ENCODE measurements at places on chromosomes 6 and 20. TPM values are rescaled to one million over a fixed set of nuclear protein-coding genes. Genes with fewer than 3 reads are reported as not detected.

Gene VNN1
- total RNA-seq = 1.1 TPM

DNA sequence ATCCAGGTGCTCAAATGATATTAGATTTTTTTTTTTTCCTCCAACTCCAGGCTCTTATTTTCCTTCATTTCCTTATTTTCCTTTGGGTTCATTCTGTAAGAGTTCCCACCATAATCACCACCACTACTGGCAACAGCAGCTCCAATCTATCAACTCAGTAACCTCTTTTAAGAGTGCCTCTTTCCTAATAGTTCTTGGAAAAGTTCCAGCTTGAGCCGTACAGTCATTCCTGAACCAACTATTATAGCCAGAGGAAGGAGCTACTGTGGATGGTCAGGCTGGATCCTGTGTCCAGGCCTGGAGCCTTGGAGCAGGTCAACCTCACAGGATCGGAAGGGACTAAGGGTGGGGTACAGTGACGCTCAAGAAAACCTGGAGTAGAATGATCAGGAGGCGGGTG, 4.2 kb upstream of the ANGPT4 start:
- no peaks in the 10 kb centered on the region for H3K36me3 ChIP-seq
- no peak overlapping the region for H3K27ac ChIP-seq
- H3K4me3 ChIP-seq = no peak overlapping the region
- no peaks in the 10 kb centered on the region for H3K4me1 ChIP-seq

Gene PDYN
- not detected for total RNA-seq

DNA sequence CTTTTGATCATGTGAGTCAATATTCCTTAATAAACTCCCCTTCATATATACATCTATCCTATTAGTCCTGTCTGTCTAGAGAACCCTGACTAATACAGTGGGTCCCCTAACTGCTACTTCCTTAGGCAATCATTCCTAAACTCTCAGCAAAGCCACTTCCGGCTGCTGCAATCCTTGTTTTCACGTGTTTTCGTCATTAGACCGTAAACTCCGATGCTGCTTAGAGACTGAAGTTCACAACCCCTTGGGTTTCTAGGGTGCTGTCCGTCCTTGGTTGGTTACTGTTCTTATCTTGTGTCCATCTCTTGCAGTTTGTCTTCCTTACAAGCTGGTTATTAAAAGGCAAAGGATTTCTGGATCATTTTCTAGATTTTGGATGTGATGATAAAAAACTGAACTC, 106.4 kb downstream of the GMPR start:
- H3K27me3 ChIP-seq = no peaks in the 10 kb centered on the region
- H3K27ac ChIP-seq = peak overlapping the region; percentile 79
- H3K36me3 ChIP-seq = no peaks in the 10 kb centered on the region

DNA sequence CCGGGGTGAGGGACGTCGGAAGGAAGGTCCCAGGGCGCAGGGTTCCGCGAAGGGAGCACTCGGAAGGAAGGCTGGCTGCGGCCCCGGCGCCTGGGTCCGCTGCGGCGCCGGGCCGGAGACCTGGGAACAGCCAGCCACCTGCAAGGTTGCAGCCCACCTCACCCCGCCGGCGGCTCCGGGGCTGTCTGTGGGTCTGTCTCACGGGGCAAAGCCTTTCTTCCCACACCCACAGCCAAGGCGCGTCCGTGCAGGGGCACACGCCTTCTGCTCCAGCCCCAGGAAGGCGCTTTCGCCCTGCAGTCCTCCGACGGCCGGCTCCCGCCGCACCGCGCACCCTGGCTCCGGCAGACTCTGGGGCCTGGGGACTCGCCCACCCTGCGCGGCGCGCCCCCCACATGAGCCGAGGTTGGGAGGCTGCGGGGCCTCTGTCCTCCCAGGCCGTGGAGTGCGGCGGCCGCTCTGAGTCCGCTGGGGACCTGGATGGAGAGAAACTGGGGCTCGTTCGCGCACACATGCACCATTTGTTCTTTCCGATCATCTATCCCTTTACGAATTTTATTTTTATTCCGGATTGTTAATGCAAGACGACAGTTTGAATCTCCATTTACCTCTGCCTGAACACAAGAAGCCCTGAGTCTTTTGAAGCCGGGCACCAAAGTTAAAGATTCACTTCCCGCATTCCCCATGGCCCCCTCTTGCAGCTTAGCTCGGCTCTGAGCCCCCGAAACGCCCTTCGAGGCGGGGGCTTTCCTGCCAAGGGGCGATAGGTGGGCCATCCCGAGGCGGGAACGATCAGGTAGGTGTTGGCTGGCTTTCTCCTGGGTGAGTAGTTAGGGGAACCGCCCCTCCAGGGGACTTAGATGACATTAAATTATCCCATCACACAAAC, 4.5 kb upstream of the FOXC1 start:
- peaks cover 60% of the 10 kb centered on the region for H3K4me1 ChIP-seq
- no peak overlapping the region for H3K27ac ChIP-seq
- peaks cover 98% of the 10 kb centered on the region for H3K27me3 ChIP-seq

DNA sequence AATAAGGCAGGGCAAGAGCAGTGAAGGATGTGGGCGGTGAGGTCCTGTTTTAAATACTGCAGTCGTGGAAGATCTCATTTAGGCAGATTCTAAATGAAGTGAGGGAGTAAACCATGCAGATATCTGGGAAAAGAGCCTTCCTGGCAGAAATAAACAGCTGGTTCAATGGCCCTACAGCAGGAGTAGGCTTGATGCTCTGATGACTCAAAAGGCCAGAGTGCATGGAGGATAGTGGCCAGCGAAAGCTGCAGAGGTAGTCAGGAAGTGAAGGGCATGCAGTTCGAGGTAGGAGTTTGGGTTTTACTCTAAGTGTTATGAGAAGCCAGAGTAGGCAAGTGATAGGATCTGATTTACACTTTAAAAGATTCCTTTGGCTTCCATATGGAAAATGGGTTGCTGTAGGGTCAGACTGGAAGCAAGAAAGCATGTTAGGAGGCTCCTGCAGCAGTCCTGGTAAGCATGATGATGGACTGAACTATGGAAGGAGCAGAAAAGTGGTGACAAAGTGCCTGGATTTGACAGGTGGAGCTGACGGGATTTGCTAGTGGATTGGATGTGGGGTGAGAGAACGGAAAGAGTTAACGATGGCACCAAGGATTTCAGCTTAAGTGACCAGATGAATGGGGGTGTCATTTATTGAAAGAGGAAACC, 150.0 kb downstream of the GJA10 start:
- no peak for DNase-seq
- no peak overlapping the region for H3K4me3 ChIP-seq
- no peaks in the 10 kb centered on the region for H3K36me3 ChIP-seq

Gene PTCHD4
- not detected for total RNA-seq

DNA sequence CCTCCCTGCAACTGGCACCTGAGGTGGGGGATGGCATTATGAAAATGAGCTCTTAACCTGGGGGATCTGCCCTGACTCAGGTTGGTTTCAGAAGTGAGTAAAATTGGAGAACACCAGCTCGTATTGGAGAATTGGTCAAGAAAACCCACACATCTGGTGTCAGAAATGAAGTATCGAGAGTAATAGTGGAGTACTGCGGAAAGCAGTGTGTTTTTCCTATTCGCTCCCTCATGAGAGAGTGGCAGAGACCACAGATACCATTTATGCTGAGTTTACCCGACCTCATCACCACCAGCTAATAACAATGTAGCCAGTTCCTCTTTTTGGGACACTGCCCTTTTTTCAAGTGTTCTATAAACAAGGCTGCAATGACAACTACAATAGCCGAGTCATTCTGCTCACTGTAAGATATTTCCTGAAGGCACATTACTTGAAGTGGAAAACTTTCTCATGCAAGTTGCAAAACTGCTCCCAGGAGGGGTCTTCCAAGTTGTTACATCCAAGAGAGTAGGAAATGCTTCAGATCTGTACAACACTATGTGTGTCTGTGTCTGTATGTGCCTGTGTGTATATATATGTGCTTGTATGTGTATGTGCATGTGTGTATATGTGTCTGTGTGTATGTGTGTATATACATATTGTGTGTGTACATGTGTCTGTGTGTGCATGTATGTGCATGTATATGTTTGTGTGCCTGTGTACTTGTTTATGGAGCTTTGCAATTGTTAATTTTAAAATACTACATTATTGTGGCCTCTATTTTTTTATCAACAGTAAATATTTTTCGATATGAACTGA, 106.0 kb upstream of the CST7 start:
- no peak for DNase-seq
- H3K27me3 ChIP-seq = no peaks in the 10 kb centered on the region
- no peaks in the 10 kb centered on the region for H3K4me1 ChIP-seq

- no peak for DNase-seq
- H3K36me3 ChIP-seq = no peaks in the 10 kb centered on the region
- no peaks in the 10 kb centered on the region for H3K27me3 ChIP-seq
- H3K4me1 ChIP-seq = no peaks in the 10 kb centered on the region
- H3K27ac ChIP-seq = no peak overlapping the region
- H3K4me3 ChIP-seq = no peak overlapping the region
Measured at GRCh38 chr20:35963878-35964277, 4.5 kb upstream of the CNBD2 start.

- no peak overlapping the region for H3K27ac ChIP-seq
- DNase-seq = no peak
- H3K4me3 ChIP-seq = no peak overlapping the region
- no peaks in the 10 kb centered on the region for H3K36me3 ChIP-seq
Measured at GRCh38 chr6:14108571-14109410, 8.8 kb upstream of the CD83 start.

Gene TMEM14C
- total RNA-seq = 91.0 TPM

DNA sequence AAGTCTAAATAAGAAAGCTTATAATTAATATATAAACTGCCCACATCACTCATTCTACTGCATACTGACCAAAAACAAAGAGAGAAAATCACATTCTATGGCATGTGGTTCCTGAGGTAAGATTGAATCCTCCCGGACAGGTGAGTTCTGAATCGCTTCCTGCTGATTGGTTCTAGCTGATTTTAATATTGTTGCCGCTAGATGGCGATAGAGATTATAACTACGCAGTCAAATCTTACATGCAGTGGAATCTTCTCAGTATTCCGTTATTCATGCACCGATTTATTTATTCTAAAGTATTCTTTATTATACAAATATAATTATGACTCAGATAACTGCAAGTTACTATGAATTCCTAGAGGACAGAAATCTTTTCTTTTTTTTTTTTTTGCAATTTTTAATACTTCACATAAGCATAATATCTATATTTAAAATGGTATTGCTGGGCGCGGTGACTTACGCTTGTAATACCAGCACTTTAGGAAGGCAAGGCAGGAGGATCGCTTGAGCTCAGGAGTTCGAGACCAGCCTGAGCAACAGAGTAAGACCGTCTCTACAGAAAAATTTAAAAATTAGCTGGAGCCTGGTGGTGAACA, 24.2 kb upstream of the TMX4 start:
- H3K27me3 ChIP-seq = no peaks in the 10 kb centered on the region
- no peak overlapping the region for H3K27ac ChIP-seq
- no peak for DNase-seq
- H3K36me3 ChIP-seq = no peaks in the 10 kb centered on the region
- H3K4me1 ChIP-seq = no peaks in the 10 kb centered on the region

DNA sequence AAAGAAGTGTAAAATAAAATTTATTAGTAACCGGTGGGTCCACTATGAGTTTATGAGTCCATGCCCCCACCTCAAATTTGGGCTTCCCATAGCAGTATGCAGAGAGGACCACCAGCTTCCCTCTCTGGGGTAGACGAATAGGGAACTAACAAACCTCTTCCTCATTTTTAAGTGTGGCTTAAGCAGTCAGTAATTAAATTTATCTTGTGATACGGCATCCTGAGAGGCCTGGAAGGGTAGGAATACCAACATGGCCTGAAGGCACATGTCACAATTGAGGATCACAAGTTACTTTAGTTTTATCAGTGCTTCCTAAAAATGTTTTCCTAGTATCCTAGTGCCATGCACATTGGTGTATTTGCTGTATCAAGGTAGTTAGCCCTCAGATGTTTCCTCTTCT, 239.9 kb downstream of the HIVEP2 start:
- no peak overlapping the region for H3K4me3 ChIP-seq
- H3K27me3 ChIP-seq = no peaks in the 10 kb centered on the region
- H3K36me3 ChIP-seq = no peaks in the 10 kb centered on the region
- H3K27ac ChIP-seq = no peak overlapping the region
- DNase-seq = no peak
- peaks cover 30% of the 10 kb centered on the region for H3K4me1 ChIP-seq

DNA sequence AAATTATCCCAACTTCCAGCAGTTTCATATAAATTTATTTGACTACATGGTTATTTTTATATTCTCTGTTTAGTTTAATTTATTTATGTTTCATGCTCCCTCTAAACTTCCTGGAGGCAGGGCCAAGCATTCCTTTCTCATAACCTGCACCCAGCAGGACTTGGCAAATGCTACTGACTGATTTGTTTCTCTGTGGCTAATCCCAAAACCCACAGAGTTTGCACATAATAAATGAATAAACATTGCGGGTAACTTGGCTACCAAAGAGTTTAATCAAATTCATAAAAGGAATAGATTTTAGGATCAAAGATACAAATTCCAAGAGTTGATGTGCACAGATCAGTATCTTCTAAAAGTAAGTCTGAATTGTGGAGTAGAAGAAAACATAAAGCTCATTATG, 239.5 kb downstream of the SLC35F1 start:
- DNase-seq = no peak
- no peak overlapping the region for H3K4me3 ChIP-seq
- H3K36me3 ChIP-seq = no peaks in the 10 kb centered on the region

DNA sequence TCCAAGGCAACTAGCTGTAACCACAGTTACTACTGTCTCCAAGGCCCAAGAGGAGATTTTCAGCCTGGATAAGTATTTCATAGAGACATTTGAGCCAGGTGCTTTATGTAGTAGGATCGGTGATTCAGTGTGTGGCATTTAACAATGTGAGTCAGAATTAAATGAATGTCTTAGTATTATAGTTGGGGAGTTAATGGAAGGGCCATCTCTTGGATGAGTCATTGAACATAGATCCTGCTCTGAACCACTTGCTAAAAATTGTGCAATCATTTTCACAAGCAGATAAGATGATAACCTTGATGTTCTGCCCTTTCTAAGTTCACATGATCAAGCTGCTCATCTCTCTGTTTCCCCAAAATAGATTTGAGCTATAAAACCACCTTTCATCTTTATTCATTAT, 668.9 kb upstream of the CITED2 start:
- H3K27me3 ChIP-seq = no peaks in the 10 kb centered on the region
- H3K4me3 ChIP-seq = no peak overlapping the region
- H3K4me1 ChIP-seq = no peaks in the 10 kb centered on the region

DNA sequence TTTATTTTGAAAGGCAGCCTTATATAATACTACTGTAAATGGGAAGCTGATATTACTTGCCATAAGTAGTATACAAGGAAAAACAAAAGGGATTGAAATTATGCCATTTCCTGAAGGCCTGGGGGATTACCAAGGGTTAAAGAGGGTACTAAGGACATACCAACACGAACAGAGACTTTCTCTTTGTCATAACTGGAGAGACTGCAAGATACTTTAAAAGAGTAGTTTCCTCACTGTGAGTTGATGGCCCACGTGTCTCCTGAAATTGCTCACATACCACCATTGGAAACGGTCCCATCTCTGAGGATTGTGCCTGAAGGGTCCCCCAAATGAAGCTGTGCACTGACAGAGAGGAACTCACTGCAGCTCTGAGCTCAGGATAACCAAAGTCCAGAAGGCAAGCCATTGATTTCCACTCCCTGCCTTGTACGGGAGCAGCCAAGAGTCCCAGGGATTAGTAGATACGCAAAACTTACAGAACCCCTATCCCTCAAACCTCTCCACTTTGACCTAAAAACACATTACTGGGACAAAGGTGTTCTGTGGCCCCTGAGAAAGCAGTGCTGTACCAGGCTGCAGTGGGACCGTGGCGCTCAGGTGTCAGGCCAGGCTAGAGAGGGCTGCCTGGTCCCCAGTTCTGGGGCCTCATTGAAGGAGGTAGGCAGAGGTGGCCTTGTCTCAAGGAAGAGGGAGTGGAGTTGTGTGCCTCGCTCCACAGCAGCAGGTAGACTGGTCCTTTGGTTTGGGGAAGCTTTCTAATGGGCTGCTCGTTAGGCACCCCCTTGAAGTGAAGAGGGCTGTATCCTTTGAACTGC, 15.2 kb downstream of the PSMG4 start:
- no peak overlapping the region for H3K27ac ChIP-seq
- no peaks in the 10 kb centered on the region for H3K27me3 ChIP-seq
- H3K4me3 ChIP-seq = no peak overlapping the region
- no peaks in the 10 kb centered on the region for H3K4me1 ChIP-seq
- no peak for DNase-seq

All from esophagus squamous epithelium (tissue), 5 donors.